ENCODE measurements at places on chromosomes 13 and 19. TPM values are rescaled to one million over a fixed set of nuclear protein-coding genes. Genes with fewer than 3 reads are reported as not detected.
A peak's percentile ranks its signal among the peaks of the same experiment; 100 is the strongest.

DNA sequence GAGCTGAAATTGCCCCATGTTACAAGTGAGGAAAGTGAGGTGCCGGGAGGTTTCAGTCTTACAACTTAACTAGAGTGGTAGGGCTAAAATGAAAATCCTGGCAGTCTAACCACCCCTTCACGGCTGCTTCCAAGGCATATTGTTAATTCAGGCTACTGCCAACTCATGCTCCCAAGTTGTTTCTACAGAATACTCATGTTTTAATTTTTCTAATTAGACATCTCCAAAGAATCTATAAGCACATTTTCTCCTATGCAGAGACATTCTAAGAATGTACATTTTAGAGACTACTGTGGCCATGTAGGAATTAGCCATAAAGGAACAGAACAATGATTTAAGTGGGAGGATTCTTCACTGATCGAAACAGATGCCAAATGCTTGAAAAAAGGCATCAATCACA, 7.0 kb upstream of the TSC22D1 start:
- peaks cover 25% of the 10 kb centered on the region for H3K27me3 ChIP-seq
- H3K36me3 ChIP-seq, result no peaks in the 10 kb centered on the region
- H3K27ac ChIP-seq, result no peak overlapping the region
- H3K4me3 ChIP-seq, result no peak overlapping the region
- H3K4me1 ChIP-seq, result peaks cover 3% of the 10 kb centered on the region

The OSCAR gene
- 0.86 TPM for total RNA-seq

- H3K27ac ChIP-seq, result no peak overlapping the region
- H3K36me3 ChIP-seq, result no peaks in the 10 kb centered on the region
- no peak overlapping the region for H3K4me3 ChIP-seq
- H3K4me1 ChIP-seq, result peaks cover 54% of the 10 kb centered on the region
- no peak for DNase-seq
- no peaks in the 10 kb centered on the region for H3K27me3 ChIP-seq
Observed at GRCh38 chr19:16581145-16581970, 9.1 kb upstream of the SLC35E1 start.

GRCh38 chr19:6269101-6269886, 10.5 kb downstream of the MLLT1 start:
- peaks cover 43% of the 10 kb centered on the region for H3K4me1 ChIP-seq
- DNase-seq, result no peak
- H3K27me3 ChIP-seq, result no peaks in the 10 kb centered on the region
- no peaks in the 10 kb centered on the region for H3K36me3 ChIP-seq

GRCh38 chr13:40187324-40187795, 479.1 kb downstream of the FOXO1 start:
- H3K4me3 ChIP-seq, result peak overlapping the region; percentile 43
- H3K27me3 ChIP-seq, result peaks cover 10% of the 10 kb centered on the region
- no peaks in the 10 kb centered on the region for H3K36me3 ChIP-seq
- DNase-seq, result no peak
- H3K27ac ChIP-seq, result no peak overlapping the region
- peaks cover 19% of the 10 kb centered on the region for H3K4me1 ChIP-seq

The CSNK1G2 gene
- 103 TPM for total RNA-seq

DNA sequence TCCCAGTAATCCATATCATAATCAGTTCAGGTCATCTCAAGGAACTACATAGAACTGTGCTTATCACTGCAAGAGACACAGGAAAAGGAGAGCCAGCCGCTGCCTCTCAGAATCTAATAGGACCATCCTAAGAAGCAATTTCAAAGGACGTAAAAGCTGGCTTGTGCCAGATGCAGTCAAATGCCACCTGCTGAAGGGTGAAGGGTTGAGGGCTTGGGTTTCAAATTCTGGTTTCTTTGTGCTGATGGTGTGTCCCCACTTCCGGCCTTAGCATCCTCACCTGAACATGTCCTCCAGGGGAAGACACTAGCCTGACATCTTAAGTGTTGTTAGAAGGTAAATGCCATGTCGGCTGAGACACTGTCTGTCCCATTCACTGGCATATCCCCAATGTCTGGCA, 477.1 kb upstream of the TSHZ3 start:
- no peaks in the 10 kb centered on the region for H3K36me3 ChIP-seq
- no peaks in the 10 kb centered on the region for H3K4me1 ChIP-seq
- no peak for DNase-seq
- peaks cover 14% of the 10 kb centered on the region for H3K27me3 ChIP-seq

DNA sequence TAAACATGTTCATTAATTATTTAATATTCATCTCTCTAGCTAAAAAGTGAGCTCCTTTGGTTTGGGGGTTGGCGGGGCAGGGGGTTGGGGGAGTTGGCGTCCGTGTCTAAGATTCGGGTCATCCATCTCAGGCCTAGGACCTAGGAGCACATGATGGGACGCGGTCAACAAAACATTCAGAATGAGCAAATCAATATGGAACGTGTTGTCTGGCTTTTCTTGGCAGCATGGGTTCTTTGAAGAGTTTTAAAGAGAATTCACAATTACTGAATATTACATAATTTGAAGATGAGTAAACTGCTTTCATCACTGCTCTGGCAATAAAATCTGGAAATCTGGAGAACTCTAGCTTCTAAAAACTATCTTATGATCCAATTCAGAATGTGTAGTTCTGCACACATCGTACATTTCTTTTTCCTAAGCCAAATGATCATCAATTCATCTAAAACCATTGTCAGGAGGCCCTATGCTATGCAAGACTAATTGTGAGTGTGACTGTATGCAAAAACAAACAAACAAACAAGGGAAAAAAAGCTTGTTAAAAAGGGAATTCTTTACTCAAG, 5.4 kb upstream of the ARGLU1 start:
- no peak overlapping the region for H3K27ac ChIP-seq
- DNase-seq, result no peak
- H3K27me3 ChIP-seq, result no peaks in the 10 kb centered on the region
- peaks cover 9% of the 10 kb centered on the region for H3K4me1 ChIP-seq
- no peaks in the 10 kb centered on the region for H3K36me3 ChIP-seq

The NLRP7 gene
- 1.1 TPM for total RNA-seq

GRCh38 chr19:37981785-37982475, 74.9 kb downstream of the SIPA1L3 start:
- no peak overlapping the region for H3K4me3 ChIP-seq
- no peak for DNase-seq
- no peak overlapping the region for H3K27ac ChIP-seq
- no peaks in the 10 kb centered on the region for H3K36me3 ChIP-seq
- no peaks in the 10 kb centered on the region for H3K27me3 ChIP-seq
- H3K4me1 ChIP-seq, result peaks cover 21% of the 10 kb centered on the region

The CEACAM6 gene
- not detected for total RNA-seq

- peaks cover 23% of the 10 kb centered on the region for H3K27me3 ChIP-seq
- H3K4me1 ChIP-seq, result no peaks in the 10 kb centered on the region
- H3K4me3 ChIP-seq, result no peak overlapping the region
- no peak for DNase-seq
- H3K27ac ChIP-seq, result no peak overlapping the region
Observed at GRCh38 chr13:46810440-46810839, 13.5 kb upstream of the ESD start.

- peak overlapping the region; percentile 98 for H3K4me3 ChIP-seq
- peaks cover 19% of the 10 kb centered on the region for H3K4me1 ChIP-seq
- peak overlapping the region; percentile 94 for H3K27ac ChIP-seq
- no peaks in the 10 kb centered on the region for H3K36me3 ChIP-seq
- no peak for DNase-seq
Observed at GRCh38 chr19:3625996-3626472, 556 bp downstream of the CACTIN start.

The C2CD4C gene
- total RNA-seq, result not detected

The CACNA1A gene
- 0.26 TPM for total RNA-seq

DNA sequence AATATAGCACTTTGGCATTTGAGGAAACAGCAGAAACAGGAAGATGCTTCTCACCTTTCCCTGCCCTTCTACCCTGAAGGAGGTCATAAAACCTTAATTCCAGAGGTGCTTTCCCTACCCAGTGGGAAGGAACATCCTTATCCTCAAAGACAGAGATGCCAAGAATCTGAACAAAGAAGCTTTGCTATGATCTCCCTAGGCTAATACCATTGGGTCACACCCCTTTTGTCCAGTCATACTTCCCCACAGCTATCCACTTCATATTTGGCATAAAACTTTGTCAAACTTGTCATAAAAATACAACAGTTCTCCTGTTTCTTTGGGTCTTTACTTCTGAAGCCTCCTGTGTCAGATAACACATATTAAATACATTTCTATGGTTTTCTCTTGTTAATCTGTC, 21.7 kb upstream of the RXFP2 start:
- H3K4me1 ChIP-seq, result no peaks in the 10 kb centered on the region
- H3K36me3 ChIP-seq, result no peaks in the 10 kb centered on the region
- no peak overlapping the region for H3K27ac ChIP-seq

- peaks cover 6% of the 10 kb centered on the region for H3K36me3 ChIP-seq
- no peak overlapping the region for H3K4me3 ChIP-seq
- no peak overlapping the region for H3K27ac ChIP-seq
- DNase-seq, result no peak
- no peaks in the 10 kb centered on the region for H3K4me1 ChIP-seq
- no peaks in the 10 kb centered on the region for H3K27me3 ChIP-seq
Observed at GRCh38 chr13:113442354-113442984, 10.8 kb downstream of the ADPRHL1 start.

The ATP4B gene
- not detected for total RNA-seq

- no peak overlapping the region for H3K27ac ChIP-seq
- no peaks in the 10 kb centered on the region for H3K27me3 ChIP-seq
- no peaks in the 10 kb centered on the region for H3K4me1 ChIP-seq
- H3K36me3 ChIP-seq, result no peaks in the 10 kb centered on the region
Observed at GRCh38 chr13:35832551-35832950, 298.6 kb downstream of the DCLK1 start.

The MAST1 gene
- not detected for total RNA-seq

GRCh38 chr13:81017513-81018152, 676.7 kb upstream of the SPRY2 start:
- H3K27ac ChIP-seq, result no peak overlapping the region
- H3K36me3 ChIP-seq, result peaks cover 7% of the 10 kb centered on the region
- peaks cover 9% of the 10 kb centered on the region for H3K4me1 ChIP-seq
- DNase-seq, result no peak
- H3K4me3 ChIP-seq, result no peak overlapping the region

DNA sequence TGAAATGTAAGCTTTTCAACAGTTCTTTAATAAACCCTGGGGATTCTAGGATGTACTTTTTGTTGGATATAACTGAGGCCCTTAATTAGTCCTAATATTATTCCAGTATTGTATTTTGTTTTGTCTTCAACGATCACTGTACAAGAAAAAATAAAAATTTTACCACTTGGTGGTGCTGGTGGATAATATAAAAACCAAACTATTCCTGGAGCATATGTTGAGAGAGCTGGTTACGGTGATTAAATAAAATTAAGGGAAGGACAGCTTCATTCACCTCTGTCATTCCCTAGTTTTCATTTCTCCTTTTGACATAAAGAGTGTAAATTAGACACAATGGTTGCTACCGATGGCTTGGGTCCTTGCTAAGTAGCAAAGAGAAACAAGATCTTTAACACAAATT, 598.6 kb upstream of the PCDH20 start:
- H3K27ac ChIP-seq, result no peak overlapping the region
- H3K27me3 ChIP-seq, result no peaks in the 10 kb centered on the region
- H3K4me1 ChIP-seq, result no peaks in the 10 kb centered on the region
- no peak for DNase-seq

GRCh38 chr19:48196321-48196763, 25.9 kb downstream of the ZSWIM9 start:
- H3K36me3 ChIP-seq, result no peaks in the 10 kb centered on the region
- H3K27ac ChIP-seq, result no peak overlapping the region
- H3K4me1 ChIP-seq, result peaks cover 20% of the 10 kb centered on the region
- H3K4me3 ChIP-seq, result no peak overlapping the region

The ABCC4 gene
- 20.6 TPM for total RNA-seq

The SHC2 gene
- total RNA-seq, result not detected

The TMEM255B gene
- total RNA-seq, result 1.3 TPM

The TEX29 gene
- total RNA-seq, result 0.59 TPM

- H3K27ac ChIP-seq, result no peak overlapping the region
- no peak overlapping the region for H3K4me3 ChIP-seq
- H3K27me3 ChIP-seq, result peaks cover 14% of the 10 kb centered on the region
- no peaks in the 10 kb centered on the region for H3K4me1 ChIP-seq
- DNase-seq, result no peak
Observed at GRCh38 chr19:2363419-2363818, 3.4 kb downstream of the TMPRSS9 start.

The PDX1 gene
- not detected for total RNA-seq

The CADM4 gene
- total RNA-seq, result 0.59 TPM

- H3K4me1 ChIP-seq, result no peaks in the 10 kb centered on the region
- no peak overlapping the region for H3K4me3 ChIP-seq
- no peaks in the 10 kb centered on the region for H3K36me3 ChIP-seq
- no peak for DNase-seq
- no peaks in the 10 kb centered on the region for H3K27me3 ChIP-seq
- no peak overlapping the region for H3K27ac ChIP-seq
Observed at GRCh38 chr13:69820180-69820579, 287.4 kb upstream of the ATXN8OS start.

The JAK3 gene
- total RNA-seq, result 195 TPM

DNA sequence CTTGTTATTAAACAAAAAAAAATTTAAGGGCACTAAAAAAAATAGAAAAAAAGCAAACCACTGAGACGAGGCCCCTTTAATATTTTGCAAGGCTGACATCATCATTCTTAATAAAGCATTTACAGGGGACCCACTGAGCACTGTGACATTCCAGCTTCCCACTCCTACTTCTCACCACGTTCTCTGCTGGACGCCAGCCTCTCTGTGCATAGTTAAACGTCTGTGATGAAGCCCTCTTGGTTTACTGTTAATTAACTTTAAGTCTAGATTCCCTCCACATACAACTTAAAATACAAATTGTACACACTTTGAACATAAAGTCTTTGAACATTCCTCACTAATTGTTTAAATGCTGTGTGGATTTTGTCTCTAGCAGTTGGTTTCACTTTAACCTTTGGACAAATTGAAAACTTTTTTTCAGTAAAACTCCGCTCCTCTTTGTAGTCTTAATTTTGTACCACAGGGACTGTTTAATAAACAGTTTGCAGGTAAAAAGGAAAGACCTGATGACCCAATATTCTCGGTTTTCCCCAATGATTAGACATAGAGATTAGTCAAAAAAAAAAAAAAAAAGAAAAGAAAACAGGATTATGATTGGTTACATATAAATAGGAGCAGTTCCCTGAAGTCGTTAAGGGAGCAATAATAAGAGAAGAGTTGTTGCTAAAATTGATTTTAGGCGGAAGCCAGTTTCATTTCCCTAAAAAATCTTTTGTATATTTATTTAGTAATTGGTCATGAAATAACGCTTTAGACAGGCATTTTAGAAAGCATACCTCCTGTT, 219.8 kb downstream of the MZT1 start:
- H3K27ac ChIP-seq, result no peak overlapping the region
- H3K36me3 ChIP-seq, result no peaks in the 10 kb centered on the region
- H3K4me3 ChIP-seq, result no peak overlapping the region
- H3K4me1 ChIP-seq, result no peaks in the 10 kb centered on the region
- no peaks in the 10 kb centered on the region for H3K27me3 ChIP-seq
- DNase-seq, result no peak

GRCh38 chr13:48593536-48593935, 60.2 kb upstream of the CYSLTR2 start:
- H3K27me3 ChIP-seq, result no peaks in the 10 kb centered on the region
- no peak overlapping the region for H3K27ac ChIP-seq
- peaks cover 16% of the 10 kb centered on the region for H3K4me1 ChIP-seq
- H3K4me3 ChIP-seq, result no peak overlapping the region
